ENCODE measurements at places on chromosomes 3 and 15.
A peak's percentile ranks its signal among the peaks of the same experiment; 100 is the strongest.

- no peak for DNase-seq
Observed at GRCh38 chr3:18295171-18295920, 129.8 kb downstream of the SATB1 start.

- DNase-seq: no peak
Observed at GRCh38 chr3:168249205-168249549, 153.5 kb upstream of the GOLIM4 start.

DNA sequence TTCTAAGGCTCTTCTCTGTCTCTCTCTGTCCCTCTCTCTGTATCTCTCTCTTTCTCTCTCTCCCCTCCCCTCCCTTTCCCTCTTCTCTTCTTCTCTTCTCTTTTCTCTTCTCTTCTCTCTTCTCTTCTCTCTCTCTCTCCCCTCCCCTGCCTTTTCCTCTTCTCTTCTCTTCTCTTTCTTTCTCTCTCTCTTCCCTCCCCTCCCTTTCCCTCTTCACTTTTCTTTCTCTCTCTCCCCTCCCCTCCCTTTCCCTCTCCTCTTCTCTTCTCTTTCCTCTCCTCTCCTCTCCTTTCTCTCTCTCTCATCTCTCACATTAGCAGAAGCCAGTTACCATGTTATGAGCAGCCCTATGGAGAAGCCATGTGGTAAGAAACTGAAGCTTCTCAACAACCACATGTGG, 25.0 kb upstream of the SLC25A36 start:
- no peak for DNase-seq

- no peak for DNase-seq
Observed at GRCh38 chr15:90711418-90711824, 5.7 kb upstream of the BLM start.

GRCh38 chr15:25600751-25601150, 161.9 kb upstream of the UBE3A start:
- DNase-seq: no peak

DNA sequence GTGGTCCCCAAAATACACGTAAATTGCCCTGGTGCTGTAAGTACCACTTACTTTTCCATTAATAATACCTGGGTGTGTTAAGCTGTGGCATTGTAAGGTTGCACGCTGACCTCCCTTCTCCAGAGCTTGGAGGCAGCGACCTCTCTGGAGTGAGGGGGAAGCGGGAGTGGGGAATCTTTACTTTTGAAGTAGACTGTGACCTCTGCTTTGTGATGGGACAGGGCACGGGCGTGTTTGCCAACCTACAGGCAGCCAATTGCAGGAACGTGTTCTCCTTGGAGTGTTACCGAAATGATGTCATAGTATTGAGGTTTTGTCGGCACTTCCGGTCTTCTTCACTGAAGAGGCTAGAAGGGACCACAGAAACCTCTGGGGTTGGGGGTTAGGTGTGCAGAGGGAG, 227.3 kb upstream of the C2CD4B start:
- no peak for DNase-seq

- DNase-seq: no peak
Observed at GRCh38 chr15:41773729-41774061, 589 bp upstream of the MAPKBP1 start.

DNA sequence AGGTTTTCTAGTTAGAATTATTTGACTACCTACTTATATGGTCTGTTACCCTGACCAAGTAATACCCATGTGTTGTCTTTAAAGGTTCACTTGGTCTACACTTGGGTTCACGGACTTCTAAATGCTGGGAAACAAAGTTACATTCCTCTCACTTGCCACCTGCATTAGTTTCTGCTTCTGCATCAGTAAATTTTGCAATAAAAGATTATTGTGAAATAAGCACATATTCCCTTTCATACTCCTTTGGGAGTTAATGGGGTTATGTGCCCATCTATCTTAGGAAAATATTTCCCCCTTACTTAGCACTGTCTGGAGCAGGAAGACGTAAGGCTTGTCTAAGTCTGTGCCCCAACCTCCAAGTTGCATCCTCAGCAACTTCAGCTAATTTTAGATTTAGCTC, 160.7 kb downstream of the FRMD5 start:
- DNase-seq: no peak

- no peak for DNase-seq
Observed at GRCh38 chr3:31105438-31106077, 211.1 kb upstream of the GADL1 start.

DNA sequence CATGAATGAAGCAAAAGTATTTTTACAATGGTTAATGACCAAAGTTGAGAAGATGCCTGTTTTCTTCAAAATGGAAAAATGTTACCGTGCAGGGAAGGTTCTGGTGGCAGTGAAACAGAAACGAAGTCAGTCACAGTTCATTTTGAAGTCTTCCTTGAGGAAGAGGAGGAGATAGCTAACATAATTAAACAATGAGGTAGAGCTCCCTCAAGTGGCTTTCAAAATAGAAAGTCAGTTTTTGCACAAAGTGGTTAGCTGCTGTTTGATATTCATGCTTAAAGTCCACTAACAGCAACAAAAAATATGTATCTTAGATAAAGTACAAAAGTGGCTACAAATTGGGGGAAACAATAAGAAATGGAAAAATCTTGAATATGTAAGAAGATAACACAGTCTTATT, 87.3 kb downstream of the TFG start:
- DNase-seq: no peak

- peak; percentile 79 for DNase-seq
Observed at GRCh38 chr15:69758810-69759790, 306.5 kb downstream of the RPLP1 start.

GRCh38 chr3:138097192-138098172, 17.9 kb downstream of the DZIP1L start:
- DNase-seq: no peak

DNA sequence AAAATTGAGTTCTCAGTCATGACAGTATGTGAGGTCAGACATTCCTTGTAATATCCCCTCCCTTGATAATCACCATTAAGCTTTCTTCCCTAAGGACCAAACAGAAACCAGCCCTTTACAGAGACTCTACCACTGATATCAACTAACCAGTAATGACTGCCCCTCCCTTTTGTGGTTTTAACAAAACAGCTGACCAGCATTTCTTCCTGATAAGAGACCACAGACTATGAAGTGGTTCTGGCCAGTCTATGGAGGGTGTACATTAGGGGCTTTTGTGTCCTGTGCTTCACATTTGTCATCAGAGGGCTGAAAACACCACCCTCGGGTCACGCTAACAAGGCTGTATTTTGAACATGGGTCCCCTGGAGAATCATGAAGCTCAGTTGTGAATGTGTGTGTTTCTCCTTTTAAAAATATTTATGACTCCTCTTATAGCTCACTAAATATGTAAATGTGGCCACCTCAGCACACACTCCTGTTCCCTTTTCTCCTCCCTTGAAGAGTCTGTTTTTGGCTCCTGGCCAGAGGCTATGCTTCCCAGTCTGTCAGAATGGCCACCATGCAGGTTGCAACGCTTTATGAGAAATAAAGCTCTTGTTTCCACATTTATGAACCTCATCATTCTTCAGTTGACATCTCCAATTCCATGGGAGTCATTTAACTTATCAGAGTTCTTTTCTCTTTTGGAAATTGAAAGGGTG, 239.3 kb downstream of the CPNE4 start:
- no peak for DNase-seq

GRCh38 chr3:188881954-188882641, 289.7 kb upstream of the TPRG1 start:
- no peak for DNase-seq

DNA sequence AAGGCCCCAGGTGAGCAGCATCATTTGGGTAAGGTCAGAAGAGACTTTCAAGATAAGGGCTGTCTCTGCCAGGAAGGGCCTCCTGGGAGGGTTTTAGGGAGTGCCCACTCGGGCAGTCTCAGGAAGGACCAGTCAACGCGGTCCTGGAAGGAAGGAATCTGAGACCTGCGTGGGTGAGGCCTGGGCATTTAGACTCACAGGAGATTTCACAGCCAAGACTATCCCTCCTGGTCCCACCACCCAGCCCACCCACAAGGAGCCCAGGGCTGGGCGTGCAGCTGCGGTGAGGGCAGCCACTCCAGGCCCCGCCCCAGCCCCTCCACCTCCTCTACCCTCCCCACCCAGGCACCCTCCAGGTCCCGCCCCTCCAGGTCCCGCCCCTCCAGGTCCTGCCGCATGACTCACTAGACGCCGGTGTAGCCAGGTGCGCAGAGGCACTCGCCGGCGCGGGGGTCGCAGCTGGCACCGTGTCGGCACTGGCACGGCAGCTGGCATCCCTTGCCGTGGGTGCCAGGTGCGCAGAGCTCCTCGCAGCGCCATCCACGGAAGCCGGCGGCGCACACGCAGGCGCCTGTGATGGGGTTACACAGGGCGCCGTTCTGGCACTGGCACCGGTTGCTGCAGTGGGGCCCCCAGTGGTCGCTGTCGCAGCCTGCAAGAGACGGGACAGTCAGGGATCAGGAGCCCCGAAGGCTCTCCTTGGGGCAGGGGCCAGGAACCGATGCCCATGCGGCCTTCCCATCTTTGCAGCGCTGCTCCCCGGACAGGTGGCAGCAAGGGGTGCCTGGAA, 112.7 kb downstream of the RAB11A start:
- peak; percentile 54 for DNase-seq

- no peak for DNase-seq
Observed at GRCh38 chr15:95450413-95450812, 880.1 kb upstream of the NR2F2 start.

DNA sequence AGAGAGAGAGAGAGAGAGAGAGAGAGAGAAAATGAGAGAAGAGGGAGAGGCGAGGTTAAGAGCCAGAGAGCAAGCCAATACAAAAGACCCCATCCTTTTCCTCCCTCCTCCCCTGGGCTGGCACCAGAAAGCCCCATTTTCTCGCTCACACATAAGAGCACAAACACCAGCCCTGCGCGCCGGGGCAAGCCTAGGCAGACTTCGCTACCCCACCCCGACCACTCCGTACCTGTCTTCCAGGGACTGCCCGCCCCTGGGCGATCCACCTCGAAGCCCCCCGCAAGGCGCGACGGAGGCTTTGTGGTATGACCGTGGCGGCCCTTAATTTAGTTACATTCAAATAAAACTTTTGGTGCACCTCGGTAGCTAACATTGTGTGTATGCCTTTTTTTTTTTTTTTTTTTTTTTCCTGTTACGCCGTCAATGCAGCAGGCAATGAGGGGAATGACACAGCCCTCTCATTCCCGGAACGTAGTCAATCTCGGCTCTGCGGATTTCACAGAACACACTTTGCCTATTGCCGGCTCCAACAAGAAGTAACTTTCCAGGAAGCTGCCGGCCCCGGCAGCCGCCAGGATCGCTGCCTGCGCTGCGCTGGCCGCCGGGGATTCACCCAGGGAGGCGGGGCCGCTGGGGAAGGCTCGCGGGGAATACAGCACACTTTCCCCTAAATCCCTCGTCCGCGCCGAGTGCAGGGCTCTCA, 7.7 kb downstream of the BCL6 start:
- no peak for DNase-seq

DNA sequence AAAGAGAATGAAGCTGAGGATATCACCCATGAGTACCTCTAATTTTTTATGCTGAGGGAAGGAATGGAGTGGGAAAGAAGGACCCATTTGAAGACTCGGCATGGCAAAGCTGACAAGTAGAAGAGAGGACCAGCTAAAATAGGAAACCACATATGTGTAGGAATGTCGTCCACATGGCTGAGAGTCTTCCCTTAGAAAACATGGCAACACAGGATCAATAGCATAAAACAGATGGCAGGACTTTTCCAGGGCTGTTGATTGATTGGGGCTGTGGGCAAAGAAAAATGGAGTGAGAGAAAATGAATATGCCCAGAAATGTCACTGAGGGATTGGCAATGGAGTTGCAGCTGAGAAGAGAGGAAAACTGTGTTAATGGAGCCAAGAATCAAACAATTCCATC, 76.2 kb upstream of the PRICKLE2 start:
- DNase-seq: no peak

DNA sequence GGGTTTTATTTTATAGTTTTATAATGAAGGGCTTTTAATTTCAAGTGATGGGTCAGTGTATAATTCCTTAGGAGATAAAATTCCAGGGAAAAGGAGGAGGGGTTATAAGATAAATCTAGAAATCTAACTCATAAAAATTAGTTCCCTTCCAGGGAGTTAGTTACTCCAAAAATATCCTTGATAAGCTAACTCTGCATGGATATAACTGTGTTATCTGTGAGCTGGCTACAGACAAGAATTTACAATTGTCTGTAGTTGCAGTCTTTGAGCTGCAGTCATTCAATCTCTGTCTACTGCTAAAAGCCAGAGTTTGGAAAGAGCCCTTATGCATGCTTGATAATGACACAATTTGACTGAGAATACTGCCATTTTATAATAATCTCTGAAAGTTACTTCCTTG, 432.3 kb upstream of the TPRG1 start:
- no peak for DNase-seq

DNA sequence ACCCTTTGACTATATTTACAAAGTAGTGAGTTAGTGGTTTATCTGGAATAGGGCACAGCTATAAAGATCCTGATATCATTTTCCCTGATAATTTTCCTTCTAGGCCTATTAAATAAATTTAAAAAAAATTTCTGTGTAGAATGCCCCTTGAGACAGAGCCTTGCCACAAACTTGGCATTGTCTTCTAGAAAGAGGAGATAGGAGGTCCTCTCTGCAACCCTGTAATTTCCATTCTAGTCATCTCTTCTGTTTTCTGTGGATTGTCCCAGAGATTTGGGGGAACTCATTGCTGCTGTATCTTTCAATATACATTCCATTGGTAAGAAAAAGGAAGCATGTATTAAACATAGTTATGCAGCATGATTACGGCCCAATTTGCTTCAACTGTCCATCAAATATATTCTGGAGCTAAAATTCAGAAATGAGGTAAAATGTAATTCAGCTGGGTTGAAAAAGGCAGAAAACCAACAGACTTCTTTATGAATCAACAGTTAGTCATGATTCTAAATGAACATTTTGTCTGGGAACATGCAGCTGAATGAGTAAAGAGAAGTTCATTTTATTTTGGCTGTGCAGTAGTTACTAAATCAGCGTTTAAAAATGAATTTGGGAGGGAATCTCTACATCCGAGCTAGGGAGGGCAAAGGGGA, 401.1 kb downstream of the NAALADL2 start:
- no peak for DNase-seq

DNA sequence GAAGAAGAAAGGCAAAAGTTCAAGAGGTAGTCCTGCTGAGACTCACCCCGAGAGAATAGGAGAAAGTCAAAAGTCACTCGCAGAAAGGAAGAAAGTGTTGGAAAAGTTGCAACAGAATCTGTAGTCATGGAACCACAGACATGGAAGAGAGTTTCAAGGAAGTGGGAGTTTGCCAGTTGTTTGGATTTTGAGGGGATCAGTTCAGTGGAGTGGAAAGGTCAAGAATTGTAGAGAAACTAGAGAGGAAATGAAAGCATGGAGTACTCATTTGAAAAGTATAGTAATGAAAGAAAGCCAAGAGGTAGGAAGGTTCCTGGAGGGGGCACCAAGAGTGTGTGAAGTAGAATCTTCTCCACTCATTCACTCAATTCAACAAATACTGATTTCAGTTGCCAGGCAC, 34.7 kb downstream of the SPTSSB start:
- DNase-seq: no peak

- DNase-seq: no peak
Observed at GRCh38 chr15:63013052-63013808, 29.3 kb upstream of the TPM1 start.

- DNase-seq: no peak
Observed at GRCh38 chr3:15887261-15887660, 89.5 kb upstream of the ANKRD28 start.

- DNase-seq: no peak
Observed at GRCh38 chr3:125612668-125613067, 17.4 kb upstream of the OSBPL11 start.
